ENCODE measurements at places on chromosomes 12 and 14. TPM values are rescaled to one million over a fixed set of nuclear protein-coding genes. Genes with fewer than 3 reads are reported as not detected.

TAS2R30 gene
- 0.75 TPM for total RNA-seq

CATSPERB gene
- not detected for total RNA-seq

TROAP gene
- total RNA-seq, result 28.6 TPM

SYCP3 gene
- total RNA-seq, result 0.29 TPM

CFAP54 gene
- 0.05 TPM for total RNA-seq

STAT6 gene
- total RNA-seq, result 39.6 TPM

TPPP2 gene
- total RNA-seq, result not detected

RNASE1 gene
- total RNA-seq, result 0.21 TPM

OR6C2 gene
- not detected for total RNA-seq

RTL1 gene
- not detected for total RNA-seq

SMOC1 gene
- 0.08 TPM for total RNA-seq

KRT77 gene
- not detected for total RNA-seq

P2RX2 gene
- not detected for total RNA-seq

DPY19L2 gene
- total RNA-seq, result 4.1 TPM

JDP2 gene
- 22.2 TPM for total RNA-seq

KLRB1 gene
- total RNA-seq, result not detected

All from SK-MEL-5 (cell line).